Mammary microvascular endothelial cell (primary cell): ENCODE measurements at places on chromosomes 2 and 18. TPM values are rescaled to one million over a fixed set of nuclear protein-coding genes. Genes with fewer than 3 reads are reported as not detected.

FRZB gene
- total RNA-seq, result under 0.01 and 0.15 TPM in 2 replicates

SLC23A3 gene
- total RNA-seq, result 0.60 and 0.79 TPM in 2 replicates

SLC9A2 gene
- total RNA-seq, result 0.05 and 0.07 TPM in 2 replicates

FAP gene
- 12.9 and 16.5 TPM in 2 replicates for total RNA-seq

GALNT3 gene
- total RNA-seq, result 0.30 and 1.2 TPM in 2 replicates

CHRNG gene
- not detected in 2 replicates for total RNA-seq

FOXD4L1 gene
- total RNA-seq, result 0.07 TPM in 1 of 2 replicates, not detected in the other

SMYD1 gene
- not detected in 2 replicates for total RNA-seq

TBR1 gene
- not detected in 2 replicates for total RNA-seq

IL1RN gene
- not detected in 2 replicates for total RNA-seq

FEV gene
- total RNA-seq, result not detected in 2 replicates

ALK gene
- total RNA-seq, result not detected in 2 replicates

GPR45 gene
- total RNA-seq, result not detected in 2 replicates

STPG4 gene
- total RNA-seq, result 0.33 TPM in 1 of 2 replicates, not detected in the other

PECR gene
- 3.7 and 8.0 TPM in 2 replicates for total RNA-seq

IL1B gene
- total RNA-seq, result 4.1 and 7.1 TPM in 2 replicates

GNAL gene
- 0.05 TPM in 1 of 2 replicates, not detected in the other for total RNA-seq

ANTXR1 gene
- 1.5 and 2.5 TPM in 2 replicates for total RNA-seq

CFAP65 gene
- not detected in 2 replicates for total RNA-seq

RGPD4 gene
- total RNA-seq, result not detected in 2 replicates

KIAA2012 gene
- total RNA-seq, result not detected in 2 replicates
